ENCODE measurements at places on chromosomes 5 and 9.

GRCh38 chr5:115859378-115859777 lies 17.6 kb downstream of the AP3S1 start:
- no peak for DNase-seq

DNA sequence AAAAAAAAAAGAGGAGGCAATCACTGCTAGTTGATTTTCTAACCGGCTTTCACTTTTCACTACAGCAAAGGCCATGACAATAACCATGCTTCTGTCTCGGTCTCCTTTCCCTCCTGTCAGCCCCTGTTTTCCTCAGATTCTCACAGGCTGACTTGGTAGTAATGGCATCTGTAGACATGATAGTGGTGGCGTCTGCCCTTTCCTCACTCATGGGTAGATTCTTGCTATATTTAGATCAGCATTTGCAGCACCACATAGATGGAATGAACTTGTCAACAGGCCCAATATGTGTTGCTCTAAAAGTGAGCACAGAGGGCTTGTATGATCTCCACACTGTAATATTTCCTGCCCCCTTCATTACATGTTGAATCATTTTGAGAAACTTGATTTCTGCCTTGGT lies 120.3 kb upstream of the FTMT start:
- no peak for DNase-seq

- no peak for DNase-seq
These were observed 24.0 kb downstream of the ADAMTS16 start for GRCh38 chr5:5164163-5164562.

- peak; percentile 72 for DNase-seq
These were observed 42.5 kb upstream of the SH3PXD2B start for GRCh38 chr5:172496671-172497371.

DNA sequence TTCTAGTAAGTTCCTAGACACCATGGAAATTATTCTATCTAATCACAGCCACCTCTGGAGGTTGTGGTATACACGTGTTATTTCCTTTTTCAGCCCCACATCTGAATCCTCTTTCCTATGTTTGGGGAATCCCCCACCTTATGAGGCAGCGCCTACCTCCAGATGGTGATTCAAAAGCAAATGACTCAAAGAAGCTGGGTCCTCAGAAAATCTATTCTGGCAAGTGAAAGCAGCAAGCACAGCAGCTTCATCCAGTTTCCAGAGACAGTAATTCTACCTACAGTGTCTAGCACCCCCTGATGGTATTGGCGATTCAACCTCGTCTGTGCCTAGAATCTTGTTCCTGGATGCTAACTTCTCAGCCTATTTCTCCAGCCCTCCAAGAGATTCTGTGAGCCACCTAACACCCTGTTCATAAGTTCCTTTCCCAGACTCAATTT lies 43.0 kb downstream of the STRBP start:
- DNase-seq = no peak

- DNase-seq = no peak
These were observed 157.1 kb upstream of the CDH6 start for GRCh38 chr5:31036411-31036810.

DNA sequence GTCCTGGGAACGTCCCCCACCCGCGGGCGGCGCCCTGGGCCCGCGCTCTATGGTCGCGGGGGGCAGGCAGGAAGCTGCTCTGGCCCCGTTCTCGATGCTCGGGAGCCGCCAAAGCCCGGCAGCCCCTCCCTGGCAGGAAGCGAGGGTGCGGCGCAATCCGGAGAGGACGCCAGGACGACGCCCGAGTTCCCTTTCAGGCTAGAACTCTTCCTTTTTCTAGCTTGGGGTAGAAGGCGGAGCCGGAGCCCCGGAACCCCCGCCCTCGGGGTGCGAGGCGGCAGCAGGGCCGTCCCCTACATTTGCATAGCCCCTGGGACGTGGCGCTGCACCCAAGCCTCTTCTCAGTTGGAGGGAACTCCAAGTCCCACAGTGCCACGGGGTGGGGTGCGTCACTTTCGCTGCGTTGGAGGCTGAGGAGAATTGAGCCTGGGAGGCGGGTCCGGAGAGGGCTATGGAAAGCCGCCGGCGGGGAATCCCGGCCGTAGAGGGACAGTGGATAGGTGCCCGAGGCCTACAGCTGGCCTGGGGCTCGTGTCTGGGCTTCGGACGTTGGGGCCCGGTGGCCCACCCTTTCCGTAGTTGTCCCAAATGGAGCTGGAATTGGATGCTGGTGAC lies at the start of the genes CREB3 and TLN1:
TSS of gene CREB3 (plus strand) at position 482 of the 615 bp plus-strand sequence. CDS start at position 589, 107 bp downstream.
TSS of gene TLN1 (minus strand) at position 11 of the 615 bp plus-strand sequence. CDS start 6,501 bp downstream, outside the sequence.
- peak; percentile 98 for DNase-seq

DNA sequence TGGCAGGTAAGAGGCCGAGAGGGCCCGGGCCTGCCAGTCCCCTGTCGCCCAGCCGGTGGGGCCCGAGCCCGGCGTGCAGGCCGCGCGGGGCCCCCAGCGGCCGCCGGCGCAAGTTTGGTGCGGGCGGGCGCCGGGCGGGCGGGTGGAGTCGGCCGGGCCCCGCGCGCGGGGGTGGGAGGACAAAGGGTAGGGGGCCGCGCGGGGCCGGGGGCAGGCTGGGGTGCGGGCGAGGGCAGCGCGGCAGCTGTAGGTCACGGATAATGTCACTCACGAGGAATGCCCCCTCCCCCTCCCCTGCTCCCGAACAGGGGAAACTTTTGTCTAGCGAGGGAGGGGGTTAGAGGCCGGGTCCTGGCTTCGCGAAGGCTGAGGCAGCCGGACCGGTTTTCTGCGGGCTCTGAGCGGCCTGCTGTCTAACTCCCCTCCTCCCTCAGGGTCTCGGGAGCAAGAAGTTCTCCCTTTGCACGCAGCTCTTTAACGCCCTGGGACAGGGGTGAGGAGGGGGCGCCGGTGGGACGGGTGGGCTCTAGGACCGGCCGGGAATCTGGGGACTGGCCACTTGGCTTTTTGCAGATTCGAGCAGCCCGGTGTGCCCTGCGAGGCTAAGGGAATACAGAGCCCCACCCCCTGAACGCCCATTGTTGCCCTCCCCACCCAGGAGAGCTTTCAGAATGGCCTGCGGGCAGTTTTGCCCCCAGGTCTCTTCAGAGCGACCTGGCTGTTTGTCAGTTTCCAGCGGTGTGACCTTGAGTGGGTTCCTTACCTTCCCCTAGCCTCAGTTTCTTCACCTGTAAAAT lies 21.3 kb upstream of the NDST1 start:
- peak; percentile 85 for DNase-seq

- DNase-seq = no peak
These were observed 17.8 kb upstream of the CEP72 start for GRCh38 chr5:594226-594860.

- peak; percentile 14 for DNase-seq
These were observed 13.7 kb downstream of the BRD3 start for GRCh38 chr9:134053941-134054761.

GRCh38 chr5:40651201-40651600 lies 28.5 kb upstream of the PTGER4 start:
- no peak for DNase-seq

GRCh38 chr5:43889233-43889632 lies 286.3 kb downstream of the NNT start:
- no peak for DNase-seq

- DNase-seq = no peak
These were observed 37.3 kb downstream of the PBX3 start for GRCh38 chr9:125784286-125785049.

DNA sequence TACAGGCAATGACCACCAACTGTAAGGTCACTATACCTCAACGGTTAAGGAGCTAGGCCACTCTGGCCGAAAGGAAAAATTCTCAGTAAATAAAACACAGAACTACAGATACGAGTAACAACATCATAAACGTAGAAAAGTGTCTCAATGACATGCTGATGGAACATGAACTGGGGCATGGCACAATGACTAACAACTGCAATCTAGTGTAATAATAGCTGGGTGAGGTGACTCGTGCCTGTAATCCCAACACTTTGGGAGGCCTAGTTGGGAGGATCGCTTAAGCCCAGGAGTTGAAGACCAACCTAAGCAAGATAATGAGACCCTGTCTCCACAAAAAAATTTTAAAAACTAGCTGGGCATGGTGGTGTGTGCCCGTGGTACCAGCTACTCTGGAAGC lies 9.8 kb upstream of the RAPGEF6 start:
- no peak for DNase-seq

DNA sequence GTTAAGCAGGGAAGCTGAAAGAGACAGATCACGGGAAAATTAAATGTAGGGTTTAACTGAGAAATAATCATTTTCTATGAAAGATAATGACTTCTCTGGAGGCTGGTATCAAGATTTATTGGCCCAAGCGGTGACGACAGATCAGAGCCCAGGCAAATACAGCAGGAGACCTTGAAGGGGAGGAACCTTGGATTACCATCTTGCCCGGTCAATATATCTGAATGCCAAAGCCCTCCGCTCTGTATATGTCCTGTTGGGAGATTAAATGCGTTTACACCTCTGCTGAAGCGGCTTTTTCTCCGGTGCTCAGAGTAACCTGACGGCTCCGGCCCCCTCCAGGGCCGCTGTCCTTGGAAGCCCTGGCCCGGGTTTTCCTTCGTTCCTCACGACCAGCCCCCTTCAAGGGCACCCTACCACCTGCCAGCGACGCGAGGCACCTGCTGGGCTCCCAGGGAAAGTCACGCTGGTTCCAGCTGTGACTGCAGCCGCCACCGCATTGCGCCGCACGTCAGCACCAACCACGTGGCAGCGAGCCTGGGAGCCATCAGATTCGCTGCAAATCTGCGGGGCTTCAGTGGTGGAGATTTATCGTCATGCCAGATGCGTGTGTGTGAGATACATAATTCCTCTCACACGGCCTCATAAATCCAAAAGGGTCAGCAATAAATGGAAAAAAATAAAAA lies 4.4 kb upstream of the QSOX2 start:
- DNase-seq = no peak

- no peak for DNase-seq
These were observed 14.3 kb upstream of the SLC36A3 start for GRCh38 chr5:151317871-151318270.

GRCh38 chr9:21154018-21154608 lies 12.3 kb downstream of the IFNA21 start:
- DNase-seq = no peak

DNA sequence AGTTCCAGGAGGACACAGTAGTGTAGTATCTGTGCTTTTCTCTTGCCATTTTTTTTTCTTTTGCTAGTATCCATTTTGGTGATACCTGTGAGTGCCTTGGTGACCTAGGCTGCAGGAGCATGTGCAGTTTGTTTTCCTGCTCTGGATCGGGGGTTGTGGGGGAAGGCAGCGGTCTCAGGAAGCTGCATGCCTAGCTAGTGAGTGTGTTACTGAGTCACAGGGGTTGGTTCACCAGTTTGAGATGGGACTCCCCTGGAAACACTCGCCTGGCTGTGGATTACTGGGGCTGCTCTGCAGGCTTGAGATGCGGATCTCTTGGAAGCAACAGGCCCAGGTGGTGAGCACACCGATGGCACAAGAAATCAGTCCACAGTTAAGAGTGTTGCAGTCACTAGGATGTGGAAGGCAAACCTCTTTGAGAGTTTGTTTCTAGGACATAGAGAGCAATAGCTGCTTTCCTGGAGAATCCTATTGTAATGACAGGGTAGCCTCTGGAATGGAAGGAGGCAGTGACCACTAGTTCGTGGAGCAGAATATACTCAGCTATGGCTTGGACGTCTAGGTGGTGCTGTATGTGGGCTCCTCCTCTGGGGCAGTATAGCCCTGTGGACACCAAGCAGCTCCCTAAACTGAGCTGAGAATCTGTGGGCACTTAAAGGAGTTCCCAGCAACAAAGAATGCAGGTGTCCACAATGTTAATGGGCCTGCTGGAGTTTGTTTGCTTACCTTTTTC lies 20.0 kb upstream of the SPATA31E1 start:
- DNase-seq = no peak

DNA sequence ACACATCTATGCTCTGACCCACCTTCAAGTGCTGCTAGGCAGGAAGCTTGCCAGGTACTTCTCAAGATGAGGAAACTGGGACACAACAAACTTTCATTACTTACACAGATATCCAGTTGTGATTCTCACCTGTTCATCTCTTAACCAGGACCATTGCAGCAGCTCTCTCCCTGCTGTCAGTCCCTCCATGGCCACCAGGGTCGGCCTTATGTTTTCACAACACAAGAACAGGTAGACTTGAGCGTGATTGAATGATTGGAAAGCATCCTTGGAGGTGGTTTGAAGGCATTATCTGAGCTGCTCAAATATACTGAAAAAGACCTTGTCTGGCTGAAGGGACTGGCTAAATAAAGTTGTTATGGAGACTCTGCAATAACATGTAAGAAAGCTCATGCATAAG lies 94.4 kb downstream of the MTREX start:
- DNase-seq = no peak

DNA sequence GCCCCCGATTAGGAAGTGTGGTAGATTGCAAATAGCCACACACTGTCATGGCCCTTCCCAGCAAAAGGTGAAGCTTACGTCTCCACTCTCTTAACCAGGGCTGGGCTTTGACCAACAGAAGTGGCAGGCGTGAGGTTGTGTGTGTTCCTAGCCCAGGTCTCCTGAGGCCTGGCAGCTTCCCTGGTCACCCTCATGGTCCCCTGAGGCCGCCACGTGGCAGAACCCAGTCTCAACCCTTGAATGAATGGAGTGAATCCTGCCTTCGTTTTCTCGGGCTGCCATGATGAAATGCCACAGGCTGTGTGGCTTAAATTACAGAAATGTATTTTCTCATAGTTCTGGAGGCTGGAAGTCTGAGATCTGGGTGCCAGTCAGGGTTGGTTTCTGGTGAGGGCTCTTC lies 370.4 kb downstream of the IRX2 start:
- no peak for DNase-seq

GRCh38 chr9:83538172-83538889 lies at the start of gene FRMD3:
FRMD3 (minus strand) TSS chr9:83538401; CDS start chr9:83538231, 170 bp downstream.
- peak; percentile 87 for DNase-seq

DNA sequence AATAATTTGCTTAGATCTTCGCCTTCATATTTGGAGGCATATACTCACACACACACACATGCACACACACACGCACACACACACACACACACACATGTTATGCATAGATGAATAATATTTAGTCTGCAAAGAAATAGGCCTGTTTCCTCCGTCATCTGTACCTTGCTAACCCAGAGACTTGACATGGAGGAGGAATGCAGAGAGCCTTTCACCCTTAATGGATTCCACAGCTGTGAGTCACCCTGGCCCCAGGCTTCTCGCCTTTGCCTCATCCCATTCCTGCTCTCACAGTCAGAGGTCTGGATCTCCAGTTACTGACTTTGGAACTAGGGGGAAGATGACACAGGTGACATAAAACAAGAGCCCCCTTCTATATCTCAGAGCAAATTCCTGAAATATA lies 29.7 kb downstream of the ZNF462 start:
- no peak for DNase-seq

DNA sequence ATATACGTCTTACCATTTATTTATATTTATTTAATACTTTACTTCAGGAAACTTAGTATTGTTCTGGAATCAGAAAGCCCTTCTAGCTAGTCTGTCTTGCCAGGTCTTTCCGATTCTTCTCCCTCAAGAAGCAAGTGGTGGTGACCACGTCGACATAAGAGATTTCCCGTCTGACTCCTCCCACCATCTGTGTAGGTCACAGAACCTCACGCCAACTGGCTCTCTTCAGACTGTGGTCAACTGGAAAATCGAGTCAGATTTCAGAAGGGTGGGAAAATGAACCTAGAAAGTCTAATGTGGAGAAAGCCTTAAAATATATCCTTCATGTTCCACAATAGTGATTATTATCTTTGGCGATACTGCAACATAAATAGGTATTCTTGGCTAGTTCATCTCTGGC lies 17.3 kb downstream of the THBS4 start:
- DNase-seq = peak; percentile 62

GRCh38 chr5:93582677-93583438 lies at the start of gene NR2F1:
NR2F1 (plus strand) TSS chr5:93583222; CDS start chr5:93585024, 1,802 bp downstream.
- peak; percentile 75 for DNase-seq

- no peak for DNase-seq
These were observed 62.6 kb upstream of the HAND1 start for GRCh38 chr5:154540600-154540999.

- no peak for DNase-seq
These were observed 90.3 kb downstream of the DIRAS2 start for GRCh38 chr9:90552317-90552716.
